NCI-H226 (cell line): ENCODE measurements at places on chromosomes 7 and 10.

DNA sequence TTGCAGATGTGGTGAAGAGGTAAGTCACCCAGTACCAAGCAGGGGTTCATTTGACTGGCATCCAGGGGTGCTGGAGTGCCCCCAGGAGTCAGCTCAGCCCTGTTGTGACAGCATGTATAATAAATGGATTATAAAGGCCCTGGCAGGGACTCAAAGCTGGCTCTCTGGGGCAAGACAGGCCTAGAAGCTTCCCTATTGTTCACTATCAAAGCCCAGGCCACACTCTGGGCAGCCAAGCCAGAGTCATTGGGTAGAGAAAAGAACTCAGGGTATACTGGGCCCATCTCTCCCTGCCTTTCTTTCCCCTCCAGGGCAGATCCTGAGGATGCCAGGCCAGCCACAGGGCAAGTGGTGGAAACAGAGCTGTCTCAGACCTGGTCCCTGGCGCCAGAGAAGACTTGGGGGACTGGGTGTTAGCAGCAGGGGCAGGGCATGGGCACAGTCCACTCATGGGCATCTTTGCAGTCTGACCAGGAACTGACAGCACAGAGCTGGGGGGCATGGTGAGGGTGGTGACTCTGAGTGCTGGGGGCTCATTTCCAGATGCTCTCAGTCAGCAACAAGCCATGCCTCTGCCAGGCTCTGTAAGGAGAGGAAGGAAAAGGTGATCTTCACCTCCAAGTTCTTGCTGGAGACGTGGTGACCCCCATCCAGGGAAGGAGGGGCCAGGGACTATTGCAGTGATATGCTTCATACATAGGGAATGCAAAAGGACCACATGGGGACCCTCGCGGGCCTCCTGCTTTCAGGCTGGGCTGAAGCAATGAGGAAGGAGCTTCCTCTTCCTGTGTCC lies 11.7 kb downstream of the RBP3 start:
- no peak for DNase-seq

- no peak for DNase-seq
Observed at GRCh38 chr7:1223196-1223981, 9.3 kb upstream of the UNCX start.

DNA sequence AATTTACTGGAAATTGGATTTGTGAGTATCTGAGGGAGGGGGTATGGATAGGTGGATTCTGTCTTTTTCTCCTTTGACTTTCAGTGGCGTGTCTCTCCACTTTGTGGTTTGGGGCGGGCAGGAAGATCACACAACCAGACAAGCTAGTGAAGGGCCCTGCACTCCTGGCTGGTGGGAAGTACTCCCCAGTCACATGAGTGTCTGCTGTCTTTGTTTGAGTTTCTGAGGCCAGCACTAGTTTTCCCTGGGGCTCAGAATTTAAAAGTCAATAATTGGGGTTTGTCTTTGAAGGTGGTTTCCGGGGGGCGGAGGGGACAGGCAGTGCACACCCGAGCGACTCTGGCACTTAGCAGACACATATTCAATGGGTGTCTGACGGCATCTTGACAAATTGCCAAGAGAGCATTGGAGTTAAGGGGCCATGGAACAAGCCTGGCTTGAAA lies 120.1 kb downstream of the WDFY4 start:
- DNase-seq, result no peak

DNA sequence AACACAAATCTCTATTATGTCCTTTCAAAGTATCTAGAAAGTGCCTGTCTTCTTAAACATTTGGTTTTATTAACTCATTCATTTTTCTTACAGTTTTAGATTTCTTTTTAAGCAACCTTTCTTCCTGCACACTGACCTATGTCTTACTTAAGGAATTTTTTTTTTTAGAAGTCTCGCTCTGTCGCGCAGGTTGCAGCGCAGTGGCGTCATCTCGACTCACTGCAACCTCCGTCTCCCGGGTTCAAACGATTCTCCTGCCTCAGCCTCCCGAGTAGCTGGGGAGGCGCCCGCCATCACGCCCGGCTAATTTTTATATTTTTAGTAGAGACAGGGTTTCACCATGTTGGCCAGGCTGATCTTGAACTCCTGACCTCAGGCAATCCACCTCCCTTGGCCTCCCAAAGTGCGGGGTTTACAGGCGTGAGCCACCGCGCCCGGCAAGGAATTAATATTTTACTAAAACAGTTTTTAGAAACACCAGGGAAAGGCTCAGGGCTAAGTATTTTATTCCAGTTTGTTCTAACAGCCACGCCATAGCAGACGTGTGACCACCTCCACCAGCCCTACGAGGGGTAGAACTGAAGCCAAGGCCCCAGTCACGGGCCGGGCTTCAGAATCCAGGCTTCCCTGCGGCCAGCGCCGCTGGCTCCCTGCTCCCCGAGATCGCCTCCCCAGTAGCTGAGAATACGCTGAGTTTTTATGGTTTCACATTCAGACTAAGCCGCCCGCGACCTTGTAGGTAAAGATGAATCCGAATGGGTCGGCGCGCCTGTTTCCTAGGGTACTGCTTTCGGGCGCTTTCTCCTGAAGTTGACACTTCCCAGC lies 941 bp upstream of the LUC7L2 start:
- DNase-seq, result no peak

DNA sequence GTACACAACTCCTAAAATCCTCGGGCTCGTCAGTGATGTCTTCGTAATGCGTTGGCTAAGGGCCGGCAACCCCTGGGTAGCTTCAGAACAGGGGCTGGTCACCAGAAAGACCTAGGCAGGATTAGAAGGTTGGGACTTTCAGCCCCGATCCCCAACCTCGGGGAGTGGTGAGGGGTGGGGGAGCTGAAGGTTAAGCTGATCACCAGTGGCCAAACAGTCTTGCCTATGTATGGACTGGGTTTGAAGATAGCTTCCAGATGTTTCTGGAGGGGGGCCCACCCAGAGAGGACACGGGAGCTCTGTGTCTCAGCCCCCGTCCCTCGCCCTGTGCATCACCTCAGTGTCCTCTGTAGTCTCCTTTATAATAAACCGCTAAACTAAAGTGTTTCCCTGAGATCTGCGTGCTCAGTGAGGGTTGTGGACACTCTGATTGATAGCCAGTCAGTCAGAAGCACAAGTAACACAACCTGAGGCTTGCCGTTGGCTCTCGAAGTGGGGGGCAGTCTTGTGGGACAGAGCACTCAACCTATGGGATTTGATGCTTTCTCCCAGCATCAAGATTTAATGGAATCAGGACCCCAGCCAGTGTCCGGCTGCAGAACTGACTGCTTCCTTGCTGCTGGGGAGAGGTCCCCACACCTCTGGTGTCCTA lies 10.0 kb downstream of the PPP2R2D start:
- DNase-seq, result no peak

DNA sequence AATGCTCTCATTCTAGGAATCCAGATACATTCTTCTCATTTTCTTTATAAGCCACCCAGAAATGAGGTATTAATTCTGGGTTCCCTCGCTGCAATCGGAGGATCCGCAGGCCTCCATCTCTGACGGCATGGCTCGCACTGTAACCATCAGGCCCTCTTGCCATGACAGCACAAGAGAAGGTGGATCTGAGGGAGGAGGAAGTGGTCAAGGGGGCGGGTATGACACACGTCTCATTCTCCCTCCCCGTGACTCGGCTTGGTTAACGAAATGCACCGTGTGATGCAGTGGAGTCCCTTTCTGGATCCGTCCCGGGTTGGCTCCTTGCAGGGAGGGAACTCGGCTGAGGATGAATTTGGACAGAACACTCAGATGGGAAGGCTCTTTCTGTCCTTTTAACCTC lies 280.2 kb downstream of the TCERG1L start:
- DNase-seq, result no peak
